T-cell (primary cell): ENCODE measurements at places on chromosomes 5 and 9. TPM values are rescaled to one million over a fixed set of nuclear protein-coding genes. Genes with fewer than 3 reads are reported as not detected.

- H3K4me1 ChIP-seq = peaks cover 22% of the 10 kb centered on the region
- peak overlapping the region; percentile 68 for H3K27ac ChIP-seq
- H3K27me3 ChIP-seq = no peaks in the 10 kb centered on the region
- peaks cover 2% of the 10 kb centered on the region for H3K36me3 ChIP-seq
Observed at GRCh38 chr5:50751064-50751657, 84.7 kb downstream of the PARP8 start.

- H3K4me1 ChIP-seq = peaks cover 10% of the 10 kb centered on the region
- peaks cover 10% of the 10 kb centered on the region for H3K27me3 ChIP-seq
- no peak overlapping the region for H3K4me3 ChIP-seq
- H3K36me3 ChIP-seq = no peaks in the 10 kb centered on the region
- no peak for DNase-seq
- no peak overlapping the region for H3K27ac ChIP-seq
Observed at GRCh38 chr9:125887172-125887571, 140.0 kb downstream of the PBX3 start.

DNA sequence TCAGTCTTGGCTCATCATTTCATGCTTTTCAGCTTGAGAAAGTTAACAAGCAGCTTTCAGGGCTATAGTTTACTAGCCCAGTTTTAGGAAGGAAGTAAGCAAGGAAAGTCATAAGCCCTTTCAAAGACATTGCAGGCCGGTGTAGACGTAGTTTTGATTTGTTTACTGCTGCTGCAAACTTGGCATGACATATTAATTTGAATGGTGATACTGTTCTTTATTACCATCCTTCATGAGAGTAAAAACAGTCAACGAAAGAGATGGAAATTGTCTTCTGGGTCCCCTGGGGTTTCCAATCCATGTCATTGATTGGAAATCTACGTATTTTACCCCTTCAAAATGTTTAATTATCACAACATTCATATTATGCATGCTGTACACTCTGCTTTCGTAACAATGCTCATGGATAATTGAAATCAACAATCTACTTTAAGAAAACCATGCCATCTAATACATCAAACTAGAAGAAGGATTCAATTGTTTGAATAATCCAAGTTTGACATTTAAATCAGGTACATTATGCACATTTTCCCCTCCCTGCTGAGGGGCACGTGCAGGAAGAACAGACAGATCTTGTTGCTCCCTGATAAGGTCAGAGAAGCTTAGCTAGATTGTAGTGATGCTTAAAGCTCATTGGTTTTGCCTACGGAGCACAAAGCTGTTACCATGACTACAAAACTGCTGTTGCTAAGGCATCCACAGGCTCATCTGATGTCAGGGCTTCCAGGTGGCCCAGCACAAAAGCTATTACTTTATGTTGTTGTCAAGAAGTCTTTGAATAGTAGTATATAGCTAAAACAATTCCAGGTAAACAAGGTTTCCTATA lies 139.9 kb upstream of the PRLR start:
- DNase-seq = no peak
- no peaks in the 10 kb centered on the region for H3K27me3 ChIP-seq
- no peaks in the 10 kb centered on the region for H3K36me3 ChIP-seq
- no peaks in the 10 kb centered on the region for H3K4me1 ChIP-seq

DNA sequence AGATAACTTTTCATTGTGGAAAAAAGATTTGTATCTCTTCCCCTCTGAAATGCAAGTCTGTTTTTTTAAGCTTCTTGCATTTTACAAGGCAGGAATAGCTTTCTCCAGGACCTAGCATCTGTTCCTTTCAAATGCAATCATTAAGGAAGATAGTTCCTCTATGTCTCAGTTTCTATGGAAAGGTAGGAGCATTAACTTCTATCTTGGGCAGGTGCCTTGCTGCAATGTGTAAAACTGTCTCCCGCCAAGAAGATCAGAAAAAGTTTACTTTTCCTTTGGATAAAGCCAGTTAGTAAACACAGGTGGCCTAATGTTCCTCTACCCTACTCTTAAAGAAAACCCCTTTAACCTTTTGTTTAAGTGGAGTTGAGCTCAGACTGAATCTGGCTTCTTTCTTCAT lies 560.6 kb upstream of the CYLC2 start:
- H3K27ac ChIP-seq = no peak overlapping the region
- H3K27me3 ChIP-seq = no peaks in the 10 kb centered on the region
- no peak for DNase-seq
- no peaks in the 10 kb centered on the region for H3K36me3 ChIP-seq
- no peaks in the 10 kb centered on the region for H3K4me1 ChIP-seq

DNA sequence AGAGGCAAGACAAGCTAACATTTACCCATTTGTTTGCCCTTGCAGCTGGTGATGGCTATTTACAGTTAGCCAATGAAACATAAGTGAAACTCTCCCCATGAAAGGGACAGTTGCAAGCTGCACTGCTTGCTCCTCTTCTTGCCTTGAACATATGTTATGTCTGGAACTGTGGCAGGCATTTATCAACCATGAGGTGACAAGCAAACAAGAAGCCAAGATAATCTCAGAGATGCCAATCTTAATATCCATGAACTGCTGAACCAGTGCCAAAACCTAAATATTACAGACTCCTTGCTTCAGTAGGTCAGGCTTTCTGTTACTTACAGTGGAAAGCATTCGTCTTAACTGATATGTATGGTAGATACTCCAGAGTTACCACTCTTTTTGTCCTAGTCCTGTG lies 133.4 kb downstream of the ACTBL2 start:
- H3K27me3 ChIP-seq = no peaks in the 10 kb centered on the region
- no peak overlapping the region for H3K27ac ChIP-seq
- H3K4me3 ChIP-seq = no peak overlapping the region
- no peak for DNase-seq

- no peaks in the 10 kb centered on the region for H3K27me3 ChIP-seq
- no peak for DNase-seq
Observed at GRCh38 chr5:144308174-144308573, 137.5 kb downstream of the KCTD16 start.

DNA sequence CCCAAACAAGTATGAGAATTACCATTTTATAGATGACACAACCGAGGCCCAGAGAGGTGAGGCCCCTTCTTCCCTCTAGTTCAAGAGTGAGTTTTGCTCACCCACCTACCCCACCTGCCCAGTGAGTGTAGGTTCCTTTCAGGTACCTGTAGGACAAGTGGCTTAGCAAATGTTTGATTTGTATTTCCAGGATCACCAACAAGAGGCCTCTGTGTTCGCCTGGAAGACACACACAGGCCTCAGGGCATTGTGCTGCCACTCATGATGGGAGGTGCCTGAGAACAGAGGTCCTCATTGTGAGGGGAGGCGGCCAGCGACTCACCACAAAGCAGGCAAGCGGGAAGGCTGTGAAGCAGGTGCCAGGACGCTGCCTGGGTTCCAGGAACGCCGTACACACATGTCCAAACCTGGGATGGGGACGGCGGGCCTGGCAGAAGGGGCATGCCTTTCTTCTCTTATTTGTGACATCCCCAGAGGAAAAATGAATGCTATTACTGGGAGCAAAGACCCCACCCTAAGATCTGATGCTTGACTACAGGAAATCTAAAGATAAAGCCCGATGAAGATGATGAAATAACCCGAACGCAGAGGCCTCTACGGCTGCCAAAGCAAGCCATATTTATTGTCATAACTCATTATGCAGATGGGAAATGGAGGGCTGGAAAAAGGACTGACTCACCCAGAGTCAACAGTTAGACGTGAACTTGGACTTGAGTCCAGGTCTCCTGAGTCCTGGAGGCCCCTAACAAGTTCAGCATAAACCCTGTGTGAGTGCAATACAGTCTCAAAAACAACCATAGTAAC lies 60.2 kb upstream of the SLC25A51 start:
- no peaks in the 10 kb centered on the region for H3K36me3 ChIP-seq
- H3K27ac ChIP-seq = no peak overlapping the region
- no peaks in the 10 kb centered on the region for H3K4me1 ChIP-seq
- H3K4me3 ChIP-seq = no peak overlapping the region
- no peaks in the 10 kb centered on the region for H3K27me3 ChIP-seq
- no peak for DNase-seq

- H3K36me3 ChIP-seq = no peaks in the 10 kb centered on the region
- H3K4me1 ChIP-seq = no peaks in the 10 kb centered on the region
- no peak overlapping the region for H3K27ac ChIP-seq
- H3K27me3 ChIP-seq = peaks cover 10% of the 10 kb centered on the region
- no peak for DNase-seq
Observed at GRCh38 chr5:172380301-172380986, 73.9 kb downstream of the SH3PXD2B start.

DNA sequence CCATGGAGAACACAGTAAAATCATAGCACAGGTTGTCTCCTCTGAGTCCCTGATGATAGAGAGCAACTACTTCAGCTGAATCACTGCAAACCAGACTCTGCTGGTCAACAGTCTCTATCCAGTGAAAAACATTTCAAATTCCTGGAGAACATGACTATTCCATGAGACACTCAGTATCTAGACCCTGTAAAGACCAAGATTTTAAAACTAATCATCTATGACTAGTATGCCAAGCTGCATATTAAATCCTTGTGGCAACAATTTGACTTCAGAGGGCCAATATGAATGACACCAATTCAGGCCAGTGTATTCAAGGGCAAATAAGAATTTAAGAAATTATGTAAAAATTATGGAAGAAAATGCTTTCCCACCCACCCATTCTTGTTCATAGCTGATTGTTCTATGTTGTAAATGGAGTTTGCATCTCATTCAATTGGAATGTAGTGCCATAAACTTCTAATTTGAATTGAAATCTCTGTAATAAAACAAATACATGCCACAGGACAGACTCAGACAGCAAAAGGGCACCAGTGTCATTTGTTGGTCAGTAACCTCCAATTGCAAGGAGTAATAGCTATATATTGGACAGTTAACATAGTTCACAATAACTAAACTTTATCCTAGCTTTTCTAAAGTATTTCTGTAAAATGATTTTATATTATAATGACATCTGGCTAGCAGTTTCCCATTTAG lies 80.1 kb upstream of the LPAR1 start:
- peaks cover 3% of the 10 kb centered on the region for H3K27me3 ChIP-seq
- H3K27ac ChIP-seq = no peak overlapping the region
- H3K4me1 ChIP-seq = no peaks in the 10 kb centered on the region

GRCh38 chr5:171420431-171421241 lies 1.2 kb downstream of the FGF18 start:
- H3K27ac ChIP-seq = no peak overlapping the region
- no peak for DNase-seq
- H3K36me3 ChIP-seq = peaks cover 3% of the 10 kb centered on the region

DNA sequence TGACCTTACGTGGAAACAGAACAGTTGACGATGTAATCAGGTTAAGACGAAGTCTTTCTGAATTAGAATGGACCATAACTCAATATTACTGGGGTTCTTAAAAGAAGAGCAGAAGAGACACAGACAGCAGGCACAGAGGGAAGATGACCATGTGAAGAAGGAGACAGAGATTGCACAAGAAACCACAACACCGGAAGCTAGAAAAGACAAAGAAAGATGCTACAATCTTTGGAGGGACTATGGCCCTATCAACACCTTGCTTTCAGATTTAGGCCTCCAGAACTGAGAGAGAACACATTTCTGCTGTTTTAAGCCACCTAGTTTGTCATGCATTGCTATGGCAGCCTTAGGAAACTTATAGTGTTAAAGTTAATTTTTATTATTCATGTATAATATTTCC lies 27.1 kb downstream of the CDH9 start:
- H3K27me3 ChIP-seq = no peaks in the 10 kb centered on the region
- no peak for DNase-seq
- no peak overlapping the region for H3K27ac ChIP-seq
- H3K36me3 ChIP-seq = no peaks in the 10 kb centered on the region
- no peaks in the 10 kb centered on the region for H3K4me1 ChIP-seq

DNA sequence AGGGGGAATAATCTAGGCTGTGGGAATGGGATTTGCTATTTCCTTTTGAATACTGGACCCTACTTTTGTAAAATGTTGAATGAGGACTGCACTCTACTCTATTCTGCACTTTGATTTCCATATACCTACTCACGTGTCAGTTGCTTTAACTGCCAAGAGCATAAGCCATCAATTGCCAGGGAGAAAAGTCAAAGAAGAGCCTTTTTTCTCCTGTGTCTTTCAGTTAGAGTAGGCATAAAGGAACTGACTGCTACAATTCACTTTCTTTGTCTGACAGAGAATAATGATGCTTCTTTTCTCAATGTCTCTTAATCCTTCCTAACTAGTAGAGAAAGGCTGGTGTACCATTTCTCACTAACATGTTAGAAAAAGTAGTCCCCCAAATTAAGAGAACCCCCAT lies 231.6 kb downstream of the ELAVL2 start:
- H3K4me3 ChIP-seq = no peak overlapping the region
- no peak overlapping the region for H3K27ac ChIP-seq
- no peak for DNase-seq
- H3K4me1 ChIP-seq = no peaks in the 10 kb centered on the region
- H3K36me3 ChIP-seq = no peaks in the 10 kb centered on the region
- no peaks in the 10 kb centered on the region for H3K27me3 ChIP-seq

- no peak for DNase-seq
- H3K27ac ChIP-seq = no peak overlapping the region
- H3K4me3 ChIP-seq = no peak overlapping the region
- H3K27me3 ChIP-seq = peaks cover 19% of the 10 kb centered on the region
- H3K36me3 ChIP-seq = no peaks in the 10 kb centered on the region
Observed at GRCh38 chr5:133888625-133888991, 79.8 kb downstream of the C5orf15 start.

DNA sequence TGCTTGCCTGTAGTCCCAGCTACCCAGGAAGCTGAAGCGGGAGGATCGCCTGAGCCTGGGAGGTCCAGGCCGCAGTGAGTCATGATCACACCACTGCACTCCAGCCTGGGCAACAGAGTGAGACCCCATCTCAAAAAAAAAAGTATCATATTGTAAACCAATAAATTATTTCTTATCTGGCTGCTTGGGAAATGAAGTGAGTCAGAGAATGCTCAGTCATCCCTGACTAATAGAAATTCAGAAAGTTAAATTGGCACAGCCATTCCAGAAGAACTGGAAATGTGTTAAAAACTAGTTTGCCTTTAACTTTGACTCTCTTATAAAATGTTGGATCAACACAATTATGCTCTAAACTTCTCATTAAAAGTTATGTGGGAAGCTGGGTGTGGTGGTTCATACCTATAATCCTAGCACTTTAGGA lies 9.8 kb upstream of the GNE start:
- H3K4me3 ChIP-seq = no peak overlapping the region
- no peak overlapping the region for H3K27ac ChIP-seq
- H3K27me3 ChIP-seq = no peaks in the 10 kb centered on the region
- H3K4me1 ChIP-seq = no peaks in the 10 kb centered on the region

DNA sequence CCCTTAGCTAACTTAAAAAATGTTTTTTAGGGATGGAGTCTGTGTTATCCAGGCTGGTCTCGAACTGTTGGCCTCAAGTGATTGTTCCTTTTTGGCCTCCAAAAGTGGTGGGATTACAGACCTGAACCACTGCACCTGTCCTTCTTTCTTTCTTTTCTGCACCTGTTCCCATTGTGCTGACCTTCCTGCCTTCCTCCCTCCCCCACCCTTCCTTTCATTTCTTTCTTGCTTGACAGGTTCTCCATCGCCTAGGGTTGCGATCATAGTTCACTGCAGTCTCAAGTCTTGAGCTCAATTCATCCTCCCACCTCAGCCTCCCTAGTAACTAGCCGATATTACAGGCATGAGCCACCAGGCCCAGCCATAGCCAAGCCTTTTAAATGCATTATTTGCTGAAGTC lies 20.6 kb downstream of the JMY start:
- DNase-seq = no peak
- H3K27ac ChIP-seq = no peak overlapping the region
- H3K27me3 ChIP-seq = no peaks in the 10 kb centered on the region
- H3K36me3 ChIP-seq = no peaks in the 10 kb centered on the region
- H3K4me3 ChIP-seq = no peak overlapping the region

GRCh38 chr5:7842531-7842930 lies 8.4 kb downstream of the CFAP90 start:
- peaks cover 2% of the 10 kb centered on the region for H3K27me3 ChIP-seq
- no peak overlapping the region for H3K4me3 ChIP-seq
- no peaks in the 10 kb centered on the region for H3K4me1 ChIP-seq
- no peaks in the 10 kb centered on the region for H3K36me3 ChIP-seq

The BHMT gene
- total RNA-seq = 1.6 TPM

The MRPL36 gene
- 10.6 TPM for total RNA-seq

The HEXB gene
- 52.0 TPM for total RNA-seq
